LHCN-M2 (cell line): ENCODE measurements at places on chromosomes 3 and 15.
A peak's percentile ranks its signal among the peaks of the same experiment; 100 is the strongest.

DNA sequence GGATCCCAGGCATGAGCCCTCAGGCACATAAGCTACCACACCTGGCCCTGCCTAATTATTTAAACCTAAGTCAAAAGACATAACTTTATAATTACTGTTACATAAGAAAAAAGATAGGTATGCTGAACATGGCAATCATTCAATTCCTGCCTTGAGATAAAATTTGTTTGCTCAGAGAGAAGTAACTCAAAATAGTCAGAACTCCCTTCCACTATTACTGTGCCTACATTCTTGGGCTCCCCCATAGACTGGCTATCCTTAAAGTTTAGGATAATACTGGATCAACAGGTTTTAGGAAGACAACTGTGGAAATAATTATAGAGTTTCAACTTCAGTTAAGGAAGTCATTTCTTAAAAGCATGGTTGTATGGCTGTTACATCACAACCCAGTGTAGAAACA, 9.9 kb downstream of the WDR53 start:
- DNase-seq: no peak

DNA sequence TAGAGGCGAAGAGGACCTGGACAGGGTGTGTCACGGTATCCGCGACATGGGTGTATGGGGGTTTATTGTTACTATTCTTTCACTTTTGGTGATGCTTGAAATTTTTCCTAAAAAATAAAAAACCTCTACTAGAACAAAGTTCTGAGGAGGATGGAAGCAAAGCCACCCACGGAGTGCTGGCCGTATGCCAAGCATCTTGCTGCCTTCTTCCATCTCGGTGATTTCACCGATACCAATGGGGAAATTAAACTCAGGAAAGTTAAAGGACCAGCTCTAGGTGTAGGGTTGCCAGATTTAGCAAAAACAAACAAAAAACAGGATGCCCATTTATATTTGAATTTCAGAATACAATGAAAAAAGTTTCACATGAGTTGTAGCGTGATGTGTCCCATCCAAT, 33.9 kb downstream of the SMAD6 start:
- DNase-seq: no peak

- DNase-seq: no peak
Observed at GRCh38 chr3:151085889-151086483, 522 bp downstream of the MED12L start.

- DNase-seq: no peak
Observed at GRCh38 chr15:74289671-74290070, 53.5 kb downstream of the CCDC33 start.

GRCh38 chr15:57969355-57969754, 96.2 kb downstream of the ALDH1A2 start:
- peak; percentile 12 for DNase-seq
